Activated CD4-positive, CD25-positive, alpha-beta regulatory T cell treated with anti-CD3 and anti-CD28 coated beads, Interleukin-2, amount 50 U/mL, for 72 hours (primary cell): ENCODE measurements at places on chromosomes 7 and 10.

GRCh38 chr10:43570971-43571370, 3.4 kb downstream of the ZNF239 start:
- DNase-seq = no peak

GRCh38 chr10:49177391-49178355, 10.5 kb downstream of the TMEM273 start:
- DNase-seq = peak; percentile 66

DNA sequence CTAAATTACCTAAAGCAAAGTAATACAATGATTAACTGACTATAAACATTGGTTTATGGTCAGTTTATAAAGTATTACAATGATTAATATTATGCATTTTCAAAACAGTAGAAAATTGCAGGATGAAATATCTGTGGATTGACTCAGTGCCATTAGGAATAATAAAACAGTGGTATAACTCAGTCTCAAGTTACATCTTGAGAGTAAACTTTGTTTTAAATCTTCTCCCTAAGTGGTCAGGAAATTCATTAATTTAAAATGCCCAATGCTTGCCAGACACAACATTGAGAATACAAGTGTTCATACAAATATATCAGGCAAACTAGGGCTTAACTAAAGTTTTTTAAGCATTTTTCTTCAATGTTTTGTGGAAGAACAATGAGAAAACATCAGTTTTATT, 257.8 kb downstream of the ETV1 start:
- DNase-seq = no peak

DNA sequence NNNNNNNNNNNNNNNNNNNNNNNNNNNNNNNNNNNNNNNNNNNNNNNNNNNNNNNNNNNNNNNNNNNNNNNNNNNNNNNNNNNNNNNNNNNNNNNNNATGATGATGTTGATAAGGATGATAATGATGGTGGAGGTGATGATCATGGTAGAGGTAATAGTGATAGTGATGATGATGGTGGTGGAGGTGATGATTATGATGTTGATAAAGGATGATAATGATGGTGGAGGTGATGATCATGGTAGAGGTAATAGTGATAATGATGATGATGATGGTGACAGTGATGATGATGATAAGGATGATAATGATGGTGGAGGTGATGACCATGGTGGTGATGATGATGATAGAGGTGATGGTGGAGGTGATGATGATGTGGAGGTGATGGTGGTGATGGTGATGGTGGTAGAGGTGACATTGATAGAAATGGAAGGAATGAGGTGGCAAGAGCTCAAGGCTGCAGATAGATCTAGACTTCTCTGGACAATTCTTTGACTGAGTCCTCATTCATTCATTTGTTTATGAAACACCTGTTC, 47.8 kb downstream of the FAM20C start:
- DNase-seq = no peak

- no peak for DNase-seq
Measured at GRCh38 chr7:135775230-135775629, 26.6 kb upstream of the FAM180A start.

GRCh38 chr7:111741811-111742240, 179.5 kb upstream of the IMMP2L start:
- DNase-seq = no peak

GRCh38 chr7:107381453-107381852, 88.4 kb upstream of the GPR22 start:
- DNase-seq = no peak

GRCh38 chr7:2173189-2173827, 59.4 kb downstream of the MAD1L1 start:
- no peak for DNase-seq

GRCh38 chr7:74657692-74658177, at the start of gene GTF2I:
Gene GTF2I, plus strand, starts transcription at chr7:74657718. Its CDS starts 31,411 bp downstream, at chr7:74689129.
- peak; percentile 73 for DNase-seq

DNA sequence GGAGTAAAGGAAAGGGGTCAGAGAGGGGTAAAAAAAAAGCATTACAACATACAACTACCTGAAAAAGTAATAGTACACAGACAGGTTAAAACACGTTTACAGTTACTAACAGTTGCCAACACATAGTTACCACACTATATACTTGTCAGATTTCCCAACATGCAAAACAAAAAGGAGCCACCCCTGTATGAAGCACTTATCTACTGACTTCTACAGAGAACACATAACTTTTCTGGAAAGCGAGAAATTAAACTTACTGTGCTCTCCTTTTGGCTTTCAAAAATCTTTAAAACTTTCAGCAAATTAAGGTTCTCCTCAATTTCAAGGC, 2.1 kb downstream of the ABI1 start:
- DNase-seq = no peak

DNA sequence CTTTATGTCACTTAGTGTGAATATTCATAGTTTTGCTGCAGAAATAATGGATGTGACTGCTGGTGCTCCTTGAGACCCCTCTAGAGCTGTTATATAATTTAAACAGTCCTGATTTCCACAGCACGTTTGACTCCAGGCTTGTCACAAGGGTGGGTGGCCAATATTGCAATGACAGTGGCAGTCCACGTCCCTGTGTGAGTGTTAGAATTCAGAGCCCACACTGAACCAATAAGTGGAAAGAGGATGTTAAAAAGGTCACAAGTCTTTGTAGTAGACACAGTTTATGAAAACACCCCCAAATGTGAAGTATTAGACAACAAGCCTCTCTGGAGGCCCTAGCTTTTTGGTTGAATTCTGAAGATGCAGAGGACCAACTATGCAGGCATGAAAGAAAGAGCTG, 2.0 kb downstream of the PPP1R17 start:
- DNase-seq = no peak

GRCh38 chr10:58955615-58956014, 220.8 kb upstream of the PHYHIPL start:
- no peak for DNase-seq

DNA sequence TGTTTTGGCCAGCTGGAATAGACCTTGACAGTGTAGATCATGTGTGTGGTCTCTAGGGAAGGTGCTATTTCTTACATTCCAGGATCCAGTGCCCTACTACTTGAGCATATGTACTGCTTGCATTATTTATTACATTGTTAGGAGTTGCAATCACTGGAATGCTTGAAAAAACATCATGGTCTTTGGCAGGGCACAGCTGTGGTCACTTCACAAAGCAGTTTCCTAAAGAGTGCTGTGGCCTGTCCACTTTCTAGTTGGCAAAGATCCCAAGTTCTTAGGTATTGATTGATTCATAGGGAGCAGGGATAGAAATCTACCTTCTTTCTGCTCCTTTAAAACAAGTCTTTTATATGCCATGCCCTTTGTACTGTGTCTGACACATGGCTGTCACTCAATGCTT, 4.6 kb downstream of the C7orf25 start:
- no peak for DNase-seq

DNA sequence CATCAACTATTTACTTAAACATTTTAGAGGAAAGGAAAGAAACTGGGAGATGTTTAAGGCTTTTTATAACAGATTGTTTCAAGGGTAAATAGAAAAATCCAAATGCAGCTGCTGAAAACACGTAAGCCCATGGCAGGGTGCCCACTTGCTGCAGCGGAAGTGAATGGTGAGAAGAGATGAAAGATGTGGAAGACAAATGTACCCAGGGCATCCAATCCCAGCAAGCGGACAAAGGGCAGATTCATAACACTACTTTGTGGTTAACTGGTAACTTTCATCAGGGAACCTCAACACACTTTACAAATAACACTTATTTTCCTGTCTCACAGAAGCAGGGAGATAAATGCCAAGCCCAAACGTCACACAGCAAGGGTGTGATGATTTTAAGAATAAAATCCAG, 358.4 kb downstream of the KCNMA1 start:
- DNase-seq = no peak

DNA sequence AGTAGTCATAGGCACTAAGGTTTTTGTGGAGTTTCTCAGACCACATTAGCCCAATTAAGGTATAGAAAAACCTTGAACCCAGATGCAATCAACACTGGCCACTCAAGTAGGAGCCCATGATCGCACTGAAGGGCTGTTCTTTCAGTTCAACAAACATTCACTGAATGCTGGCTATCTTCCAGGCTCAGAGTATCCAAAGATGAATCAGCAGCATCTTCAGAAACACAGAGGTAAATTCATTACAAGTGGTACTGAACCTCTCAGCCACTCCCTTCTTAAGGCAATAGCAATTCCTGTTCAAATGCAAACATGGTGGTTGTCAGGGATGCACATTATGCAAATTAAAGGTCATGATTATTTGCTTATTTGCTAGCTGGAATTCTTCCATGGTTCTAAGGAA, 17.1 kb downstream of the KCNK18 start:
- no peak for DNase-seq

DNA sequence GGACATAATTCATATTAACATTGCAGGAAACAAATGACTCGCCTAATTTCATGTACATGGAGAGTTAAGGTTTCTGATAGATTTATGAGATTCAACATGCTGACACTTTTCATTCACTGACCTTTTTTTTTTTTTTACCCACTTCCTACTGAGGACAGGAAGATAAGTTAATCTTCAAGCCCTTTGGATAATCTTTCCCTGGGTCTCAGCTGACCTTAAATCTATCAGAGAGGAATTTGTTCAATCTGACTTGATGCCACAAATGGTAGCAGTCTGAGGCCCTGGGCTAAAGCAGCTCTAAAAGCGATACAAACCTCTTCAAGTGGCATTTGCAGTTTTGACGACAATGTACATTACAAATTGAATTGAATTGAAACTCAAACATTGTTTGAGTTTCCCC, 493.3 kb upstream of the SORCS1 start:
- DNase-seq = no peak

- DNase-seq = no peak
Measured at GRCh38 chr10:129174232-129175014, 292.6 kb upstream of the MGMT start.

GRCh38 chr10:99235658-99236626, at the start of gene HPSE2:
Gene HPSE2, minus strand, starts transcription at chr10:99235852.
- DNase-seq = no peak

DNA sequence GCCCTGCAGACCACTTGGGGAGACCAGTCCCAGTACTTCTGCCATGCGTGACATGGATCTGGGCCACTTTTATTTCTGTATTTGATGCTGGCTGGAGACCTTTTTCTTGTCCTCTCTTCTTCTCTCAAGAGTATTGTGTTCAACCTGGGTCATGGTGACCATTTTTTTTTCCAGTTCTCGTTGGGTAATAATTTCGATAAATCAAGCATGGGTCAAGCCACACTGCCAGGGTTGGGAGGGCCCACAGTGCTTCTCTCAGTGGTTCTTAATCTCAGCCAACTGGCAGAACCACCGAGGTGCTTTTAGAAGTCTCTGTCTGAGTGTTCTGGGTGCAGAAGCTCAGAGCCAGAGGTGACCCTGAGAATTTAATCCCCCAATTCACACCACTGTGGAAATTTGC, 269.9 kb downstream of the SEC23IP start:
- DNase-seq = no peak

GRCh38 chr10:24962995-24963394, 10.6 kb upstream of the PRTFDC1 start:
- DNase-seq = no peak

DNA sequence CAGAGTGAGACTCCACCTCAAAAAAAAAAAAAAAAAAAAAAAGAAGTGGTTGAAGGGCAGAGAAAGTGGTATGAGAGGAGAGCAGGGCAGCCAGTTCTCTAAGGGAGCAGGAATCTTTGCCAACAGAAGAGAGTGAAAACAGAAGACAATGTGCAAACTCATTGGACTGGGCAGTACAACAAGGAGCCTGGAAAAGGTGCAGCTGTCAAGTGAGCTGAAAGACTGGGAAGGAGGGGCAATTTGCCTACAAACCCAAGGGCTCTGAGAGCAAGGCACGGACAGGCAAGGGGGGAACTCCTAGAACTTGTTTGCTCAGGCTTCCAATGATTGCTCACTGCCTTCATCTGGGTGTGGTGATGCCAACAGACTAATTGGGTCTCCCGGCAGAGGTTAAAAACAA, 9.5 kb downstream of the ACTR1A start:
- no peak for DNase-seq

GRCh38 chr10:9399275-9399983, 1344.9 kb downstream of the GATA3 start:
- no peak for DNase-seq

GRCh38 chr7:4706384-4707216, 24.5 kb downstream of the FOXK1 start:
- DNase-seq = no peak

DNA sequence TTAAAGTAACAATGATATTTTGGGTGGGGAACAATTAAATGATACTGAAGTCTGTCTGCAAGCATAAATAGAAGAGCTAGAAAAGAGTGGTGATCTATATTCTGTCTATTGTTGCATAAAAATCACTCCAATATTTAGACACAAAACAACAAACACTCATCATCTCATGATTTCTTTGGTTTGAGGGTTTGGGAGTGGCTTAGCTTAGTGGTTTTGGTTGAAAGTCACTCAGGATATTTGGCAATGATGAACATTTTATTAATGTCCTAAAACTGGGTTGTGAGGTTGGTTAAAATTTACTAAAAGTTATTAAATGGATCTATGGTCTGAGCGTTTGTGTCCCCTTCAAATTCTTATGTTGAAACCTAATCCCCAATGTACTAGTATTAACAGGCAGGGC, 54.7 kb upstream of the EGFR start:
- DNase-seq = no peak

GRCh38 chr10:12448340-12448728, 99.0 kb downstream of the CAMK1D start:
- DNase-seq = no peak

DNA sequence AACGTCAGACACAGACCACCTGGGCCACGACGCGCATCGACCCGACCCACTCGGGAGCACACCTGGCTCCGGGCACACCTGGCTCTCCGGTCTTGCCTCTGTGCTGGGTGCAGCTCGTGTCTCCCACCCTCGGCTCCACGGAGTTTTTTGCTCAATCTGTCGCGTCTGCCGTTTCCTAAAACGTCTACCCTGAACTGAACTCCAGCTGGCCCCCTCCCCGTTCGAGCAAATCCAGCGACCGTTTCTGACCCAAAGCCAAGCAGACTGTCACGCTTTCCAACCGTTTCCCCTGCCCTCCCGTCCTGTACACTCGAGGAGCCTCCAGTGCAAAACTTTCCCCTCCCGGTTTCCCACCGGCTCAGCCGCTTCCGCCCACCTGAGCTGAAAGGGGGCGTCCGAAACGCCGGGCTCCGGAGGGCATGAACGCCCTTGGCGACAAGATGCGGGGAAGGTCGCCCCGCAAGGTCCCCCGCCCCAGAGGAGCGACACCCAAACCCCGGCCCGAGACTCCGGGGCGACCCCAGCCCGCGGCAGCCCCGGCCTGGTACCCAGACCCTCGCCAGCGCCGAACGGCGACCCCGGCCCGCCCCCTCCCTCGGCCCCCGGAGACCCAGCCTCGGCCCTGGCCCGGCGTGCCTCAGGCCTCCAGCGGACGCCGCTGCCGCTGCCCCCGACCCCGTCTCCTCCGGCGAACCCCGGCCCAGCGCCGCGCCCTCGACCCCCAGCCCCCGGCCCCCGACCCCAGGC, 557 bp downstream of the CYTH3 start:
- peak; percentile 34 for DNase-seq

DNA sequence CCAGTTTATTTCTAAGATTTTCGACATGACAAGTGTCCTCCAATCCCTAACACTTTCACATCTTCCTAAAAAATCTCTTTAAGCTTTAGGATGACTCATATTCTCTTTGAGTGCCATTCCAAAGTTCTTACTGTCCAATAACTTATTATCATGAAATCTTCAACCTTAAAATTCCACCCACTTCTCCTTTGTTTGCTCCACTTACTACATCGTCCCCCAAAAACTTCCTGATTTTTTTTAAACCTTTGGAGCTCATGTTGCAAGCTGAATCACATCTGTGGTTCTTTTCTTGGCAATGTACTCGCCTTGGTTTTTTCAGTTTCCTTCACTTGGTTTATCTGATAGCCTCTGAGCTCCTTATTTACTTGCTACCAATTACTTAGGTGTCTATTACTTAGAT, 39.2 kb upstream of the JCAD start:
- no peak for DNase-seq

GRCh38 chr7:50185208-50185607, 92.2 kb upstream of the ZPBP start:
- no peak for DNase-seq
